Neural crest cell (in vitro differentiated cells): ENCODE measurements at places on chromosomes 4 and X.

DNA sequence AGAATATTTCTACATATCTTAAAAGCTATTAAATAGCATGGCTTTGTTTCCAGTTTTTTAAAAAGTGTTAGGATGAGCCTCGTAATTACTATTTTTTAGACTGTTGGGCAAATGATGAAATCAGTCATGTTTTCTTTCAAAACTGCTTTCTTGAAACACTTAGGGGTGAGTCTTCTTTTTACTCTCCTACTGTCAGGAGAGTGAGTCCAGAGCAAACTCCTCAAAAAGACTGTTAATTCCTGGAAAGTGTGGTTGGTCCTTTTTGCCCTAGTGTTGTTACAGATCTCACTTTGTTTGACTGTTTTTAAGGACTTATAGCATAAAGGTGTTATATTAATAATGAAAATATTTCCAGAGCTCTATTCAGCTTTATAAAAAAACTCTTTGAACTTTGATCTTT lies 6.3 kb downstream of the GSTCD start:
- DNase-seq: no peak

- peak; percentile 76 for DNase-seq
Observed at GRCh38 chr4:183098723-183099536, at the start of gene WWC2. Gene WWC2, plus strand, starts transcription at chr4:183099257. Its CDS starts 235 bp downstream, at chr4:183099492.

DNA sequence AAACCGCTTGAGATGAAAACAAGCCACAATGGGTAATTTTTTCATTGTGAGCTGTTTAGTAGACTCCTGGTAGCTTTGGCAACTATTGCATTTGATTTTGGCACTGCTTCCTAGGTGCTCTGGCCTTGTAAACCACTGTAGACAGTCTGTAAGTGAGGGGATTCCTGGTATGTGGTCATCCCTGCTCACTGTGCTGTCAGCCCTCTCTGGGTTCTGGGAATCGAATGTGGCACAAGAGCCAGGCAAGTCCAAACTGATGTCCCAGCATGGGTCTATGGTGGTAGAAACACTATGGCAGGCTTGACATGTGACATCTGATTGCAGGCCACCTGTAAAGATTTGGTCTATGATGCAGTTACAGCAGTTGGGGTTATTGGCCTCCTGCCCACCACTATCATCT lies 2.5 kb downstream of the USP51 start:
- DNase-seq: no peak

GRCh38 chr4:39730072-39730471 lies 32.1 kb downstream of the UBE2K start:
- DNase-seq: no peak

- DNase-seq: no peak
Observed at GRCh38 chrX:30795981-30796958, 92.8 kb downstream of the TAB3 start.

DNA sequence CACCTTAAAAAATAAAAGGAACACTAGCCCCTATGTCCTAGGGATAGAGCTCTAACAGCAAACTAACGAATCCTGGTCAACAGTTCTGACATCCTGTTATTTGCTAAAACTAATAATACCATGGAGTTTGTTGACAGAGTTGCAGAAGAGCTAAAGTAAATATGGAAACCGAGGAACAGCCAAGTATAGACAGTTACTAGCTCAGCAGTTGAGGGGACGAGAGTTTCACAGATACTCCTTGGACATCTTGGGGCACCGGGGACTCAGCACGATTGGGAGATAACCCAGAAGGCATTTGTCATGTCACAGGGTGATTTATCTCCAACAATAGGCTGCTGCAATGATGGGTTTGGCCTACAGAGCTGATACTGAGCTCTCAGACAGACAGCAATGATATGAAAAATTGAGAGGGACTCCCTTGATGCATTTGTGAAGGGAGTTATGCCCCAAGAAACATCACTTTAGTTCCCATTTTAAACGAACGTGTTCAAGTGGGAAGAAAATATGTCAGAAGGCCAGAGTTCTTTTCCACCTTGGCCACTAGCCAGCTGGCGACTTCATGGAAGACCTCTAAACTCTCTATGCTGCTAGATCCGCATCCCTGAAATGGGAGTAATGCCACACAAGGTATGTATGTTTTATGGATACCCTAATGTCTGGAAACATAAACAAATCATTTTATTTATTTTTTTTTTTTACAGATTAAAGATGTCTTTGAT lies 48.6 kb downstream of the TSC22D3 start:
- DNase-seq: no peak

DNA sequence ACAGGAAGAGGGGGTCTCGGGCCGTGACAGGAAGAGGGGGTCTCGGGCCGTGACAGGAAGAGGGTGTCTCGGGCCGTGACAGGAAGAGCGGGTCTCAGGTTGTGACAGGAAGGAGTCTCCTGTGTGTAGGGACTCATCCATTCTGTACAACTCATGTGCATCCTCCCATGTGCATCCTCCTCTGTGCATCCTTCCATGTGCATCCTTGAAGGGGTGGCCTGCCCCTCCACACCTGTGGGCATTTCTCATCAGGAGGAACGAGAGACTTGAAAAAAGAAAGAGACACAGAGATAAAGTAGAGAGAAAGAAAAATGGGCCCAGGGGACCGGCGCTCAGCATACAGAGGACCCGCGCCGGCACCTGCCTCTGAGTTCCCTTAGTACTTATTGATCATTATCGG lies 30.2 kb upstream of the PLCXD1 start:
- DNase-seq: no peak

DNA sequence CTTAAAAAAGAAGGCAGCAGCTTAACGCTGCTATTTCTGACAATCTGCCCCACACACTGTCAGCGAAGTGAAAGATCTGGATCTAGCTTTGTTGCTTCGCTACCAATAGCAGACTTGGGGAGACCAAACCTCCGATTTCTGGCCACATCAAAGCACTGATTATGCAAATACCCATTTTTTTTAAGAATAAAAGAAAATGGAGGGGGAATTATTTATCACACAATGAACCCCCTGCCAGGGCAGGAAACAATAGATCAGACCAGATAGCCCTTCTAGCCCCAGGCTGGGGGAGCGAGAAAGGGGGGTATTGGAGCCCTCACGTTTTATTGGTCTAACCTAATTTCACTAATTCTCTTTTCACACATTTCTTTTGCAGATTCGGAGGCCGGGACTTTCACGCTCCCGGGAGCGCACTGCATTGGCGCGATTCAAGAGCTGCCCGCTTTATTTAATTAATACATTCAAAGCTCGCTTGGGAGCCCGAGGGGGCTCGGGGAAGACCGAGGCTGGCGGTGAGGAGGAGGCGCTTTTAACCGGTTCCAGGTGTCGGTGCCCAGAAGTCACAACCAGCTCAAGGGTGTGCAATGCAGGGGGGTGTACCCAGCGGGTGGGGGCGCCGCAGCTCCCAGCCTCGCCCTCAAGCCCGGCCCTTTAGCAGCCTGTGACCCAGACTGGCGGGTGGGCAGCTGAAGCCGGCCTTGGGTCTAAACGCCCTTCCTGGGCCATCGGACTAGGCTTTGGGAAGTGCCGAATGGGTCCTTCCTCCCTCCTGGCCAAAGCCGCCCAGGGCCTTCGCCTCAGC lies 5.5 kb downstream of the NEUROG2 start:
- no peak for DNase-seq

DNA sequence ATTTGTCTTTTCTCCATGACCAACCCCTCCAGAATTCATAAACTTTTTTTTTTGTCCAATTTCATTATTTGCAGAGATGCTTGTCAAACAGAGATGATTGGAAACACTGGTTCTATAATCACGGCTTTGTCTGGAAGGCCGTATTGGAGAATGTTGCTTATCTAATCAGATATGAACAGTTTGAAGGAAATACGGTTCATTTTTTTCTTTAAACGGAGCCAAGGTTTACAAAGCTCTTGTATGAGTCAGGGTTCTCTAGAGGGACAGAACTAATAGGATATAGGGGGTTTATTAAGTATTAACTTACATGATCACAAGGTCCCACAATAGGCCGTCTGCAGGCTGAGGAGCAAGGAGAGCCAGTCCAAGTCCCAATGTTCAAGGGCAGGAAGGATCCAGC lies 1415.8 kb downstream of the C4orf33 start:
- no peak for DNase-seq

DNA sequence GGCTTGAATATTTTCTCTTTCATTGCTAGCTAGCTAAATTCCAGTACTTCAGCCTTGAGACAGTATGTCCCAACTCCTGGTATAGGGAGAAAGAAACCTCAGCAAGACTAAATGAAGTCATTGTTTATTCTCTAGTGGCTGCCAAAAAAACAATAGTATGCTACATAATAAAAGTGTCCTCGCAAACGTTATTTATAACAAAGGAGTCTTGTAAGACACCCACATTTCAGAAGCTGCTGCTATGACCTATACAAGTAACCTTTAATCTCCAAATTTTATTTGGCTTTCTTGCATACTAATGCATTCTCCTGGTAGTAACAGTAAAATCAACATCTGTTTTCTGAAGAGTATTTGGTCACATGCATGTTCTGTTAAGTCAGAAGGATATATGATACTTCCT lies 28.8 kb downstream of the NEK1 start:
- DNase-seq: no peak

DNA sequence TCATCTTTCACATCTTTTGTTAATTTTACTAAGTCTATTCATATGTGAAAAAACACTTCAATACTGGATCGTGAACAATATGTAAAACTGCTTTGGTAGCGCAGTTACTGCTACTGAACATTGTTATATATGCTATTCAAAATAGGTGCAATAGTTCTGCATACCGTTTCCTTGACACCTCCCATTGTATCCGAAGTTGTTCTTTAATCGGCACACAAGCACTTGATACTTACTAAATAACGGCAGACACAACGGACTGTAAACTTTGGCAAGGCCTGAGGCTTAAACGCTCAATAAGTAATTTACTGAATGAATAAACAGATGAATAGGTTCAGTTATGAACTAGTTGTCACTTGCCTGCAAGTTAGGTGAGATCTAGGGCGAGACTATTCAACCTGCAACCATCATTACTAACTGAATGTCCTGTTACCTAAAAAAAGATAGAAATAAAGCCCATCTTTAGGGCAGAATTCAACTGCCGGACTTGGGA lies 620 bp downstream of the ANAPC10 start:
- no peak for DNase-seq

GRCh38 chrX:103789004-103789403 lies 12.4 kb downstream of the PLP1 start:
- DNase-seq: no peak

DNA sequence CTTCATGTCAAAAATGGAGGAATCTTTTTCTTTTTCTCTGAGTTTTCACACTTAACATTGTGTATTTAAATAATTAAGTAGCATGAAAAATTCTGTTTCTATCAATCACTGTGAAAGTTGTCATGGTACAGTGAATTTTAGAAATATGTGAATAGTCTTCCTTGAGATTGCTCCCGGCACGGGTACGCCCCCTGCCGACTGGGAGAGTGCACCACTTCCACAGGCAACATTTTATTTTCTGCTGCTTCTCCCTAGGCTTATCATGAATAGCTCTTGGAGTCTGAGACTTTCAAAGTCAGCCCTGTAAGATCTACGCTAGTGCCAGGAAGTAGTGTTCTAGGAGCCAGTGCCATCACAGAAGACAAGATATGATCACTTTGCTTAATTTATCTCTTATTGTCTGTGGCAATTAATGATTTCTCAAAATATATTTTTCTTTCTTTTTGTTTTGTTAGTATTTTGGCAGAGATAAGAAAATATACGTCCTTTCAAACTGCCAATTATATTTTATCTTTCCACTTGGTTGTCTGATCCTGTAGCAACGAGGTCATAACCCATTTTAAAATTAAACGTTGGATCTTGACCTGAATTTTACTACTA lies 763.8 kb upstream of the AADAT start:
- DNase-seq: peak; percentile 45

DNA sequence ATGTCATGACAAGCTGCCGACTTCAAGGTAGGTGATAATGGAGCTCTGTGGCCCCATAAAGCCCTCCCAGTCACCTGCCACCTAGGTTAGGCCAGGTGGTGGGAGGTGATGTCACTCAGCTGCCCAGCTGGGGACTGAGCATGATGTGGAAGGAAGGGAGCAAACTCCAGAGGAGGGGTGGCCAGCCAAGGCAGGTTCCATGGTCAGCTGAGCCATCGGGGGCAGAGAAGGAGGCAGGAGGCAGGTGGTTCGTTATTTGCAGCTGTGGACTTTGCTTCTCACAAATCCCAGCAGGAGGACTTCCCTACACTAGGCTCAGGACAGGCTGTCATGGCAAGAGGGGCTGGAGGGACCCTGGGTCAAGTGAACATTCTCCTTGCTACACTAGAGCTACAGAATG lies 2.1 kb downstream of the CCDC120 start:
- no peak for DNase-seq

GRCh38 chr4:39975488-39976089 lies 2.1 kb downstream of the PDS5A start:
- no peak for DNase-seq

- no peak for DNase-seq
Observed at GRCh38 chr4:12963912-12964311, 520.2 kb downstream of the RAB28 start.

DNA sequence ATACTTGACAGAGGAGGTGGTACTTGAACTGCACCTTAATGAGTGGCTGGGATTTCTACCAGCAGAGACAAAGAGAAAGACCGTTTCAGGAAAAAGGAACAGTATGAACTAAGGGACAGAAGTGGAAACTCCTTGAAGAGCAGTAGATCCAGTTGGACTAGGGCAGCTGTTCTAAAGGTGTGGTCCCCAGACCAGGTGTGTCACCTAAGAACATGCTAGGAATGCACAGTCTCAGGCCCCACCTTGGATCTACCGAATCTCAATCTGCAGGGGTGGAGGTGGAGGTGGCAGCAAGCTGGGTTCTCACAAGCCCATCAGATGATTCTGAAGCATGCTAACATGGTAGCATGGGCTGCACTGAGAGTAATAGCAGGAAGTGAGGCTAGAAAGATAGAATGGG lies 22.3 kb downstream of the DAPP1 start:
- no peak for DNase-seq

DNA sequence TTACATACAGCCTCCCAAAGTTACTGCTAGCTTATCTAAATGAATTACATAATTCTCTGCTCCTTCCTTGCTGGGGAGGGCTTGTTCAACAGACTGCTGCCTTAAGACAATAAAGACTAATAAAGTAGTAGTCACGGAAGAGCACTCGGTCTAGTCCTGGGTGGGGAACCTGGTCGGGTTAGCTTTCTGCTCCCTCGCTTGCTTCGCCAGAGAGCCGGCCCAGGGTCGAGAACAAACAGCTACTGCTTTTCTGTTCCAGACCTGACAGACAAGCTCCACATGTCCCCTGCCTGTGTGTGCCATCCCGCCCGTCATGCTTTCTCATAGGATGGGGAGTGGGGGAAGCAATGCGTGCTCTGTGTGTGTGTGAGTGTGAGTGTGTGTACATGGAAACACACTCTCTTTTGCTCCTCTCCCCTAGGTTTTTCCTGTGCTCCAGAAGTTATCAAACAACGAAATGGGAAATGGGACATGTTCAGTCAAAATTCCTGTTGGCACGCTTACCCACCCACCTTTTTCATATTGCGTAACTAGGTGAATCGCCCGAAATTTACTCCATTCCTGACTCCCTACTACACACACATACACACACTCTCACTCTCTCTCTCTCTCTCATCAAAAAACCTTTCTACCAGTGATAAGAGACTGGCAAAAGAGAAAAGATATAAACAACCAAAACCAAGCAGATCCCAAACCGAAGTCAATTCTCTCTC lies 1.3 kb downstream of the NPY1R start:
- DNase-seq: no peak
